ENCODE measurements at places on chromosomes 4 and X.

DNA sequence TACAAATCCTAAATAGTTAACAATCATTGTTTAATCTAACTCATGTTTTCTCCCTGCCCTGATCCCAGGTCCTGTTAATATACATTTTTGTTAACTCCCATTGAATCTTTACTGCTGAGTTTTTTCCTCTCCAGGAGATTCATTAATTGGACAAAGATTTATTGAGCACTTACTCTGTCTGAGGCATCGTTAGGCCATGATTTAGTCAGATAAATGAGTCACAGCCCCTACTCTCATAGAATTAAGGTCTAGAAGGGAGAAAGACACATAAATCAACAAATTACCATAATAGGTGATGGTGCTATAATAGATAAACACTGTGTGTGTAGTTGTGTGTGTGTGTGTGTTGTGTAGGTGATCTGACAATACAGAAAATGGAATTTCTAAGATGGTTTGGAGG lies 112.5 kb downstream of the MAPK10 start:
- DNase-seq: no peak

GRCh38 chrX:40298069-40298468 lies 200.3 kb upstream of the BCOR start:
- no peak for DNase-seq

DNA sequence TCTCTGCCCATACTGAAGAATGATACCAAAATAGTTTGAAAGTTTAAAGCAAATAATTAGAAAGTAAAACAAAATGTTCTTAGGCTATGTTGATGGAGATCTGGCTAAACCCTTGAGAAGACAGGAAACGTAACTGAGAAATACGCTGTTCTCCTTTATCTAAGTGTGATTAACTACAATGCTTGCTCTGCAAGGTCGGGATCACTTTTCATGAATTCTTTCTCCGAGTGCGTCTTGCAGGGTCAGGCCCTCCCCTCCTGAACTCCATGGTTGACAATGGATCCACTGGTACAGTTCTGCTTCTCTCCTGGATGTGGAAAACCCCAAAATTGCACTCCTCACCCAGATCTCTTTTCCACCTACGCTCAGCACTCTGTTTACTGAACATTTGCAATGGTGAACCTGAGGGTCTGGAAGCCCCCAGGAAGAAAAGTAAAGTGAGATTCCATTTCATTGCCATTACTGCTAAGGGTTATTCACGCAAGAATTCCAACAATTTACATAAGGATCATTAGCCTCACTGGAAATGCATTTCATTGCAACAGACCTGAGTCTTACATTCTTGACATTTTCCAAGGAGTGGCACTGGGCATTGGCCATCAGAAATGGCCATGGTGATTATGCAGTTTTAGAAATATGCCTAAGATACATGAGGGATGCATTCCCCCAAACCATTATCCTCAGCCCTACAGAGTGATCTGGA lies 24.6 kb upstream of the WWC2 start:
- no peak for DNase-seq

DNA sequence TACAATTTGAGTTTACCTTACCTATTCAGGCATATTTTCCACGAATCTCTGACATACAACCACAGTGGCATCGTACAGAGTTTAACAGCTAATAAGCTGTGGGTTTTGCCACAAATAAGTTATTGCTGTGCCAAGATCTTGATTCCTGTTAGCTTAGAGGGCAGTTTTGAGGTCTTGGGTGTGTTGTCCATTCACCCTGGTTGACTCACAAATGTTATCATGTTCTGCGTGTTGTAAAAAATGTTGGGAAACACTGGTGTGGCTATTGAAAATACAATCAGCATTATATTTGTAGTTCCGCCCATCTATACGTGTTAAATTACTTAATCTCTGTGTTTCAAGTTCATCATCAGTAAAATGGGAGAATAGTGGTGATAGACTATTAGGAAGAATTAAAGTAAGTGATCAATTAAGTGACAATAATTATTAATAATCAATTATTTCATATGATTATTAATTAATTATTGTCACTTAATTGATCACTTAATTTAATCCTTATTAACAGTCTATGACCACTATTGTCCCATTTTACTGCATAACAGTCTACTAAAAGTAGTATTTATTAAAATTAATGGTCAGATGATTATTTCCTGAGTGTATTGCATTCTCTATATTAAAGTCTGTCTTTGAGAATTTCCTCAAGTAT lies 96.3 kb downstream of the TMA16 start:
- no peak for DNase-seq

- DNase-seq: no peak
Observed at GRCh38 chr4:77593993-77594392, 11.6 kb upstream of the CXCL13 start.

GRCh38 chrX:65821721-65822496 lies 154.5 kb downstream of the MSN start:
- no peak for DNase-seq

GRCh38 chr4:84977396-84977795 lies 10.9 kb upstream of the WDFY3 start:
- no peak for DNase-seq

- no peak for DNase-seq
Observed at GRCh38 chr4:186726426-186727168, 2.9 kb upstream of the FAT1 start.

GRCh38 chrX:100649550-100650356 lies 5.8 kb downstream of the SRPX2 start:
- no peak for DNase-seq

- DNase-seq: no peak
Observed at GRCh38 chr4:25032126-25032525, 1.4 kb upstream of the LGI2 start.

GRCh38 chr4:144223149-144223548 lies 82.6 kb upstream of the GYPA start:
- no peak for DNase-seq

GRCh38 chrX:72208126-72208800 lies 26.7 kb downstream of the PIN4 start:
- DNase-seq: no peak

- DNase-seq: no peak
Observed at GRCh38 chr4:48636911-48637310, 143.2 kb downstream of the FRYL start.

- DNase-seq: no peak
Observed at GRCh38 chr4:123995936-123996335, 599.3 kb downstream of the SPRY1 start.

- DNase-seq: no peak
Observed at GRCh38 chr4:87718217-87718835, 68.2 kb downstream of the DMP1 start.

- no peak for DNase-seq
Observed at GRCh38 chrX:9516635-9517034, 51.8 kb downstream of the TBL1X start.

DNA sequence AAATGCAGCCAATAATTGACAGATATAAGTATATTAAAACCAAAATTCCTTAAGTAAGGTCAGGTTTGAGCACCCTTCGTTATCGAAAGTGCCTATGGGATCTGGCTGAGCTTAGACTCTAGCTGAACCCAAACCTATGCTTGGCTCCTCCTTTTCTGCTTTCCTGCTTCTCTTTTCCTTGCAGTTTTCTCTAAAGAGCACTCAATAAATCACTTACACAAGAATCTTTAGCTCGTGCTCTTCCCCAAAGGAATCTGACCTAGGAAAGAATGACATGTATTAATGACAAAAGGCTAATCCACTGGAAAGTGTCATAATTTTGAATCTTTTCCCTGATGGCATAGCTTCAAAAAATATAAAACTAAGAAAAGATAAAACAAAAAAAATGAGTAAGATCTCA lies 282.7 kb downstream of the DKK2 start:
- no peak for DNase-seq

GRCh38 chr4:87937523-87937922 lies 38.0 kb upstream of the SPP1 start:
- DNase-seq: no peak

DNA sequence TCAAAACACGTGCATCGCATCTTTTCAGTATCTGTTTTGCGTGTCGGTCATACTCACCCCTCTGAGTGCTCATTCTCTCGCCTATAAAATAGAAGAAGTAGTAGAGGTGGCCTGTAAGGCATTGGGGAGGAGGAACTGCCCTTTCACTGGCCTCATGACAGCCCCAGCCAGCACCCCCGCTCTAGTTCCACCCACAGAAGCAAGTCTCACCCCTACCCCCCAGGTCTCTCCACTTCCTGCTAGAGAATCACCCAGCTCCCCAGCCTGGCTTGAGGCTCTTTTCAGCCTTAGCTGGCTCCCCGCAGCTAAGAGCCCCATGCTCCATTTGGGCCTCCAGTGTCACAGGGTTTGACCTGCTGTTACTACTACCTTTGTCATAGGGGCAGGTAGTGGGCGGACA lies 11.8 kb downstream of the HDAC6 start:
- no peak for DNase-seq

GRCh38 chrX:148298737-148299136 lies 201.7 kb upstream of the AFF2 start:
- DNase-seq: no peak

DNA sequence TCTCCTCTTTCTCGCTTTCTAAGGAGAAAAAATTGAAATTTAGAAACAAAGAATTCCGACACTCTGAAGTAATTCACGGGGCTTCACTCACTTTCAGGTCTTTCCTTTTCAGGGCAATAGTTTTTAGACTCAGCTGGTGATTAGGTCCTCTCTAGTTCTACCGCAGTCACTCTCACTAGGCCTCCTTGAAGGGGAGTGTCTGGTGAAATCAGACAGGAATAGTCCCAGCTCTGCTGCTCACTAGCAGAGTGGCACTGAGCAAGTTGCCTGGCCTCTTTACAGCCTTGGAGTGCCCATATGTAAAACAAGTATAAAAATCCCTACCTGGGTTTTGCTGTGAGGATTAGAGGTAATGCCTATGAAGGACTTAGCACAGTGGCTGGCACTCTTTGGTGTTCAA lies 64.1 kb downstream of the NEUROG2 start:
- no peak for DNase-seq

DNA sequence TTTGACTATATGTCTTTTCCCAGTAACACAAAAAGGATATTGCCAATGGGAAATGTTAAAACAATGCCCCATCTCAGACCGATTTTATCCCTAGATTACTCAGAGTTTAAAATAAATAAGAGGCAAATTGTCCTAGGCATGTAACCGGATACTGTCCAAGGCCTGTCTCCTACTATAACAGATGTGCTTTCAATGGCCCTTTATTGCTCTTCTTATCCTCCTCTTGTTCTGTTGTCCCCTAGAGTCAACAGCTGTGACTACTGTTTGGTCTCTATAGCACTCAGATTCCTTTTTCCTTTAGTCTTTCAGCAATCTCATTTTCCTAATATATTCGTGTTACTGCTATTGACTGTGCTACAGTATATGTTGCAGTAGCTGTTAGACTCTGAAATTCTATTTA lies 66.8 kb upstream of the PLS3 start:
- no peak for DNase-seq

DNA sequence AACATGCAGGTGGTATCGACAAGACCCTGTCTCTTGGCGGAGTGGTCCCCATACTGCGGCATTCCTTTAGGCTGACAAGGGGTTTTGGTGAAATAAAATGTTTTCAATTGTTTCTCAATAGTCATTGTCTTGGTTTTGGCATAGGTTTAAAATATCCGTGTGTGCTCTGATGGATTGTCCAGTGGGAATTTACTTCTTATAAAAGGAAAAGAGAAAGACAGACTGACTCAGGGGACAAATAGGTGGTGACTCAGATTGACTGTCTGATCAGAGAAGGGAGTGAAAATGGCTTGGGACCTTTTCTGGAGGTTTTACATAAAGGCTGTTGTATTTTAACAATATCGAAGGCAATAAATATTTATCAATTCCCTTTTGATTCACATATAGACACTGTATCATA lies 129.8 kb downstream of the SORBS2 start:
- DNase-seq: no peak

- no peak for DNase-seq
Observed at GRCh38 chr4:109589605-109590004, 29.6 kb downstream of the MCUB start.

DNA sequence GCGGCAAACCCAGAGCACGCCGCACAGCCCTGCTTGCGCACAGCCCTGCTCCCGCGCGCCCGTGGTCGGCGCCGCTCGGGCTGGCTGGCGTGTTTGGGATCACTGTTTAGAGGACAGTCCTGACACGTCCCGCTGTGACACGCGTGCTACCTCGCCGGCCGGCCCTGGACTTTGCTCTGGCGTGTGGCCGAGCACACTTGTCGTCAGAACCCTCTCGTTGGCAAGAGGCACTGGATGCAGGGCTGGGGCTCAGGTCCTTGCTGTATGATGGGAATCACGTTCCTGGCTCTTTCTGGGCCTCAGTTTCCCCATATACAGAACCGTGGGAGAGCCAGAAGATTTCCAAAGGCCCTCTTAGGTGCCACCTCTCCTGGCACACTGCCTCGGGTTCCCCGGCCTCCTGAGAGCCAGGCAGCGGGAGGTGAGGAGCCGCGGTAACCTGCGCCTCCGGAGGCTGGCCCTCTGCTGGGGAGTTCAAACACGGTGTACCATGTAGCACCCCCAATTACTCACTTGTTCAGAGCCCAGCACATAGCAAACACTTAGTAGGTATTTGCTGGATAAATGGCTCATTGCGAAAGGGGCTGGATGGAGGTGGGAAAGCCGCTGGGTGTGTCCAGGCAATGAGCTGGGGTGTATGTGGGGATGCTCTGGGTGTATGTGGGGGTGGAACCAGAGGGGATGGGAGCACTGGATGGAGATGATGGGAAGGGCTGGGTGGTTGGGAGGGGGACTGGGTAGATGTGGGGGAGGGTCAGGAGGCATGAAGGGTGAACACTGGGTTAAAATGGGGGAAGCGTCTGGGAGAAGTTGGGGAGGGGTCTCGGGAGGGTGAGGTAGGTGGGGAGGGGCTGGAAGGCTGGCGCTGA lies 76.6 kb downstream of the HTRA3 start:
- no peak for DNase-seq

DNA sequence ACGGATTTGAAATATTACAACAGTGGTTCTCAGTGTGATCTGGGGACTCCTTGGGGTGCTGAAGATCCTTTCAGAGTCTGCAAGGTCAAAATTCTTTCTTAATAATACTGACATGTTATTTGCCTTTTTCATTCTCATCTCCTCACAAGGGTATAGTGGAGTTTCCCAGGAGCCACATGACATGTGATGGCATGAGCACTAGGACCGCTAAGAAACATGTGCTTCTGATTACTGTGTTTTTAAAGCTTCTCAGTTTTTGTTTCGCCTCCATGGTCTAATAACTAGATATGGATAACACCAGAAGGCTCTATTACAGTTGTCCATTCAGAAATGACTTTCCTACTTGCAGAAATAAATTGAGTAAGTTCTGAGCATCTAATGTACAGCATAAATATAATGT lies 156.1 kb downstream of the RAB28 start:
- DNase-seq: no peak

DNA sequence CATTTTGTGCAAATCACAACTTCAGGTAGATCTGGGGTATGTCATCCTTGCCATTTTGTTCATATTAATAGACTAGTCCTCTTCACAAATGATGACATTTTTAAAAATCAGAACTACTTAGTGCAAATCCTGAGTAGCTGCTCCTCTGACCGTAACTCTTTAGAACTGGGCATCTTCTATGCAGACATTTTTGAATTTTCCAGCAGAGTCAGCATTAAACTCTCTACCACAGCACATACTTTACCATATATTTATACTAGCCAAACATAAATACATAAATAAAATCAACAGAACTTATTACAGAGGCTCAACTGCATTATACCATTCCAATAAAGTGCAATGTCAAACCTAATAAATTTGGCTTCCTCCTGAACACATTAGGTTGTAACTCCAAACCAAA lies 4.5 kb upstream of the SLITRK2 start:
- DNase-seq: no peak

All from GDM1 (cell line).